T follicular helper cell (primary cell): ENCODE measurements at places on chromosomes 11 and 22.

DNA sequence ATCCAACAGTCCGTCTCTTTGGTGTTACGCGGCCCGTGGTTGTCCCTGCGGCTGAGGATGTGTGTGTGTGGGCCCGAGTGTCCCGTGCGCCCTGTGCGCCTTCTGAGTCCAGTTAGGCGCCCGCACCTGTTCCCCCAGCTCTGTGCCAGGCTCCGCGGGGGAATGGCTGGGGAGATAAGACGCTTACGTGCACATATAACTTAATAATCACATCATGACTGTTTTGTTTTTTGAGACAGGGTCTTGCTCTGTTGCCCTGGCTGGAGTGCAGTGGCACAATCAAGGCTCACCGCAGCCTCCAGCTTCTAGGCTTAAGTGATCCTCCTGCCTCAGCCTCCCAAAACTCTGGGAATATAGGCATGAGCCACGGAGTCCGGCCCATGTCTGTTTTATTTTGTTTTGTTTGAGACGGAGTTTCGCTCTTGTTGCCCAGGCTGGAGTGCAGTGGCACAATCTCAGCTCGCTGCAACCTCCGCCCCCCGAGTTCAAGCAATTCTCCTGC, 817 bp downstream of the ARL2 start:
- no peak for DNase-seq

DNA sequence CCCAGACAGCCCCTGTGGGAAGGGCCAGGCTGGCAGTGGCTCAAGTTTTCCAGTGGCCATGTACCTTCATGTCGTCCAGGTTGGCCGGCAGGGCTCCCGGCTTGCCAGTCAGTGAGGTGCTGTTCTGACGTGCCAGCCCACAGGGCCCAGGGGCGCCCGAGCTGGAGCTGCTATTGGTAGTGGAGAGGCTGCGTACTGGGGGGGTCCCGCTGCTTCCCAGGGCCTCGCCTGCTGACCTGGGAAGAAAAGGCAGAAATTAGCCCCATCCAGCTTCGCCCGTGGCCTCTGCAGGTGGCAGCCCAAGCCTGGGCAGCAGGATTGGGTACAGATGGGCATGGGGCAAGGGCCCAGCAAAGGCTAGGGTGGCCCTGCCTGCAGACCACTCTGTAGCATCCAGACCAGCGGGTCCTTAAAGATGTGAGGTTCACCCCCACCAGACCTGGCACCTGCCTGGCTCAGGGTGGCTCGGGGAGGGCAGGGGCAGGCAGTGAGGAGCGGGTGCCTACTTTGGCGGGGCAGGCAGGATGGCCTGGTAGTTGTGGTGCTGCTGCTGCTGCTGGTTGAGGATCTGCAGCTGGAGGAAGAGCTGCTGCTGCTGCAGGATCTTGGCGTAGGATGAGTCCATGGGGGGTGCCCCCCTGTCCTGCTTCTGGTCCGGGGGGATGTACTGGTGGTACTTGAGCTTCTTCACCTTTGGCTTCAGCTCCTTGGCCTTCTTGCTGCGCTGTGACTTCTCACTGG, 50.1 kb downstream of the SGSM3 start:
- no peak for DNase-seq

GRCh38 chr22:46139895-46140350, 10.4 kb upstream of the PPARA start:
- DNase-seq, result no peak

DNA sequence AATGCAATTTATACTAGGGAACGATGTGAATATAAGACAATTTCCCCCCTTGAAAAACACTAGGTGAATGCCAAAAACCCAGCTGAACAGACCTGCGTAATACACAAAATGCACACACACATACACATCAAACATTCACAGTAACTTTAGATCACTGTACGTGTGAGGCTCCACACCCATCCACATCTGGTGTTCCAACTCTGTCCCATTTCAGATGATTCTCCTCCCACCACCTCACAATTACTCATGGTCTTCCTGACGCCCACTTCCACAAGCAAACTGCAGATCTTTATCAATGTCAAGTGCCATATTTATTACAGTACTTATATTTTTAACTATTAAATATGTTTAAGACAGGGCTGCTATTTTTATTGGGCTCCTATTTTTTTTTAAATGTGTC, 57.8 kb upstream of the TENM4 start:
- no peak for DNase-seq

- DNase-seq, result no peak
Measured at GRCh38 chr11:22491555-22492225, 133.9 kb downstream of the FANCF start.

DNA sequence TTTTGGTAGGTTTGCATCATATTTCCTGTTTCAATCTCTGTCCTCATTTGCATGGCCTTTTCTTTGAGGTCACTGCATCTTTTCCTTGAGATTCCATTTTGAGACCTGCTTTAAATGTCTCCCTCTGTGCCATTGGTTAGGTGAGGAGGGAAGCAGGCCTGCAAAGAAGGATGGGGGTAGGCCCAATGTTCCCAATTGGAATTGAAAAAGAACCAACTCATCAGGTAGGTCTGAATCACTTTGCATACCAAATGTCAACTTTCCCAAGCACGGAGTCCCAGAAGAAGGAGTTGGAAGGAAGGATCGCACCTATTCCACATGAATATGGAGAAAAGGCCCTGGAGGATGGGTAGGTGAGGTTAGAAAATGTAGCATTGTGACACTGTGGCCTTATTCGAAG, 318.5 kb downstream of the BLID start:
- DNase-seq, result no peak

GRCh38 chr22:22948651-22949571, 61.3 kb downstream of the IGLL5 start:
- DNase-seq, result no peak

GRCh38 chr11:118186346-118187107, 10.1 kb upstream of the SCN2B start:
- DNase-seq, result no peak

DNA sequence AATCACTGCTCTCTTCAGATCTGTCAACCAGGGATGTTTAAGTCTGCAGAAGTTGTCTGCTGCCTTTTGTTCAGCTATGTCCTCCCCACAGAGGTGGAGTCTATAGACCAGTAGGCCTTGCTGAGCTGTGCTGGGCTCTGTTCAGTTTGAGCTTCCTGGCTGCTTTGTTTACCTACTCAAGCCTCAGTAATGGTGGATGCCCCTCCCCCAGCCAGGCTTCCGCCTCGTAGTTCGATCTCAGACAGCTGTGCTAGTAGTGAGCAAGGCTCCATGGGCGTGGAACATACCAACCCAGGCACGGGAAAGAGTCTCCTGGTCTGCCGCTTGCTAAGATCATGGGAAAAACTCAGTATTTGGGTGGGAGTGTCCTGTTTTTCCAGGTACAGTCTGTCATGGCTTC, 27.6 kb upstream of the CASP12 start:
- DNase-seq, result no peak

DNA sequence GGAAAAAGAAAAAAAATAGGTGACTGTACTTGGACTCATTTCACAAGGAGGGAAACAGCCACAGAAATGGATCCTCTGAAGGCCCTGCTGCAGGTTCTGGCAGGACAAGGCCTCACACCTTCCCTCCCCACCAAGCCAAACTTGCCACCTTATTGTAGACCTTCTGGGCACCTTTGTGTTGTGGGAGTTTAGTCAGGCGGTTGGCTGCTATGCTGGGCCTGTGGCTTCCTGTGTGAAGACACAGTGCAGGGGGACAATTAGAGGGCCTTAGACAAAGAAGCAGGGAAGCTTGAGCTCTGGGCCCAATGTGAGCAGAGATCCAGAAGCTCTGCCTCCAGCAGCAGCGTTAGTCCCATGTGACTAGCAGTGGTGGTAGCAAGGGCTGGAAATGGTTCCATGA, 4.2 kb downstream of the RAB1B start:
- DNase-seq, result no peak

GRCh38 chr11:95229993-95230809, 801 bp downstream of the SESN3 start:
- peak; percentile 16 for DNase-seq

DNA sequence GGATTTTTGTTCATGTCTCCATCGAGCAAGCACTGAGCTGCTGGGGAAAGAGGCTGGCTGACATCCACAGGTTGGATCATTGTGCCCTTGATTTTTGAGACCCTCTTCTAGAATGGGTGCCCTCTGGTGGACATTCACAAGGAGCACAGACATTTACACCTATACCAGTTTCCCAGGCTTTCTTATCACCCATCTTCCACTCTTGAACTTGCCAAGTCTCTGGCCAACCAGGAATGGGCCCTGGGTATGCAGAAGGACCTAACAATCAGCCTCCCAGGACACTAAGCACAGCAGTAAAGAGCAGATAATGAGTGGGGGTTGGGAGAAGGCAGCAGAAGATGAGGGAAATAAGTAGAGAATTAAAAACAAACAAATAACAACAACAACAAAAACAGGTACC, 5.7 kb upstream of the INTS4 start:
- no peak for DNase-seq

- no peak for DNase-seq
Measured at GRCh38 chr11:772429-773390, 4.6 kb downstream of the GATD1 start.

DNA sequence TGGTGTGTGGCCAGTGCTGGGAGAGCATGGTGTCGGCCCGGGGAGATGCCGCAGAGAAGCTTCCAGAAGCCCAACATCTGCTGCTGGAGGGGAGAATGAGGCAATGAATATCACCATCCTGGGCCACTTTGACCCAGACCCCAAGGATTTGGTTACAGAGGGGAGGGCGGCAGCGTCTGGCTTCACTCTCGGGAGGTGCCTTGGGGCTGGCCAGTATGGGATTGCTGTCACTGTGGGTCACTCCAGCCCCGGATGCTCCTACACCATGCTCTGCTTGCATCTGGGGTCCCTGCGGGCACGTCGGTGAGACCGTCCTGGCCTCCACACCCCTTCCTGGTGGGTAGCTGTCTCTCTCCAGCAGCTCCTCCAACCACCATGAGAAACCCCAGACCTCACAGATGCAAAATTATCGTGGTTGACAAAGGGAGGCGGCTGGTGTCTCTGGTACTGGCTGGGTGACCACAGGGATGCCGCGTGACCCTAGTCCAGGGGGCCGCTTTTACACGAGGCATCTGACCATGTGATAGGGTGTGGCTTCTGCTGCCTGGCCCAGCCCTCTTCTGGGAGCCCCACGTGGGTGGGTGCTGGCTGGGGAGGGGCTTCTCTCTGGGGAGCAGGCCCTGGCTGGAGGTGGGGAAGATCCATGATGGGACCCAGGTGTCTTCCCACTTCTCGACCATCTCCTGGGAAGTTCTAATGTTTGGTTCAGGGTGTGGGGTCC, 5.7 kb downstream of the KCNQ1 start:
- no peak for DNase-seq

DNA sequence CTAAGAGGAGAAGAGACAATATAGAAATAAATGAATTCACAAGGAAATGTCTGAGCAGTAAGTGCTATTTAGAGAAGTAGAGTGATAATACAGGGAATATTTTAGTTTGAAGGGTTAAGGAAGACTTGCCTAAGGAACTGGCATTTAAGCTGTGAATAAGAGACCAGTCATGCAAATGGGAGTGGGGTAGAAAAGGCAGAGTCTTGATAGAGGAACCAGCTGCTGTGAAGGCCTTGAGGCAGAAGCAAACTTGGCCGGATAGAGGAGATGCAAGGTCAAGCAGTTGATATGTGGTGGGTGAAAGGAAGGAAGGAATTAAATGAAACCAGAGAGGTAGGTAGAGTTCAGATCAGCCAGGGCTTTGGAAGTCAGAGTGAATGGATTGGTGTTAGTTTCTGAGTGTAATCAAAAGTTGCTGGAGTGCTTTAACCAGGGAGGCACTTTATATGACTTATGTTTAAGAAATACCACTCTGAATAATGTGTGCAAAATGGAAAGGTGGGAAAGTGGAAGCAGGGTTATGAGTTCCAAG, 198.4 kb upstream of the SESN3 start:
- DNase-seq, result no peak

DNA sequence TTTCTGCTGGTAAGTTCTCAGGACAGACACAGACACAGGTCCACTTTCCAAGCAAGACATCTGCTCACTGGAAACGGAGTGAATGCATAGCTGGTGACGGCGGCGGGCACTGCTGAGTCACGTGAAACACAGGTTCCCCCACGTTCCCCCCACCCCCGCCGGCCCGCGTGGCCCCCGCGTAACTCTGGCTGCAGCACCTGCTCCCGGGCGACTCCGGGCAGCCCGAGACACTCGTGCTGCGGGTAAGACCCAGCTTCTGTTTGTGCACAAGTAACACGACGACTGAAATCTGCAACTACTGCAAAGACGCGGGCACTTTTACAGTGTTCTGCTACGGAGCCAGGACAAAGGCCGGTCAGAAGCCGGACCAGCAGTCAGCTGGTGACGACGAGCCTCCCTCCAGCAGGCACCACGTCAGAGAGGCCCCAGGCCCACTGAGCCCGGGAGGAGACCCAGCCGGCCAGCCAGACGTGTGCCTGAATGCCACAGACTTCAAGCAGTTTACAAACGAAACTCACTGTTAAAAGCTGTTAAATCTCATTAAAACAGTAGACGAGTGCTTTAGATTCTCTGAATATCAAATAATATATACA, 12.9 kb upstream of the ARFGAP3 start:
- no peak for DNase-seq

GRCh38 chr22:23237201-23237798, 57.0 kb downstream of the BCR start:
- DNase-seq, result no peak

- no peak for DNase-seq
Measured at GRCh38 chr11:79244798-79245197, 196.0 kb downstream of the TENM4 start.

DNA sequence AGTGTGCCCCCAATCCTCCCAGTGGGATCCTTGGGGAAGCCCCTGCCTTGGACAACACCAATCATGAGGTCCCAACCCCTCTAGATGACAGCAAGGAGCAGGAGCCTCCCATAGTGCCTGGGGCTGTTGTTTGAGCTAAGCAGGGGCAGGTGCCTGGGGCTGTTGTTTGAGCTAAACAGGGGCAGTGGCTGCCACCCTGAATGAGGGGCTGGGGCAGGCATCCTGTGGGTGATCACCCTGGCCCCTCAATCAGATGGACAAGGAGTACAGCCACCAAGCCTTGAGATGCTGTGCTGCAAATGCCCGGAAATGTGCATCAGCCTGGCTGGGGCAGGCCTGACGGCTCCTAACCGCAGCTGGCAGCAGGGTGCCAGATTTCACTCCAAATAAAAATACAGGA, 66.7 kb downstream of the MYEOV start:
- no peak for DNase-seq

DNA sequence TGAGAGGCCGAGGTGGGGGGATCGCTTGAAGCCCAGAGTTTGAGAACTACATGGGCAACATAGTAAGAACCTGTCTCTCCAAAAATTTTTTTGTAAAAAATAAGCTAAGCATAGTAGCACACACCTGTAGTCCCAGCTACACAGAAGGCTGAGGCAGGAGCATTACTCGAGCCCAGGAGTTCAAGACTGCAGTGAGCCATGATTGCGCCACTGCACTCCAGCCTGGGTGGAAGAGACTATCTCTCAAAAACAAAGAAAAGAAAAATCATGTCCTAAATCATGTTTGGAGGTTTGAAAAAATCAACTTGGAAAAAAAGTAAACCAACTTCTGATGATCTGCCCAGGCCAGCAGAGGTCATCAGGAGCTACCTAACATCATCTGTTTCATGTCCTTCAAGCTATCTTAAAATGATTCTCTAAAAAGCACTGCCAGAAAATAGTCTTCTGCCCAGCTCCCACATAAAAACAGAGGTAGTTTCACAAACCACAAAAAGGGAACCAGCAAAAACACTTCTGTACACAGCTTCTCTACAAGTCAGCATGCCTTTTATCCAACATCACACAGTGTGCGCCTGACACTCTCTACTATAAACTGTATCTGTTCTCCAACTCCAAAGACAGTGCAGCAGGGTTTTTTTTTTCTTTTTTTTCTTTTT, 165.0 kb downstream of the SOX6 start:
- no peak for DNase-seq
